IPS DF 19.7 (cell line): ENCODE measurements at places on chromosomes 1 and 21.

GRCh38 chr1:229716704-229717103, 90.7 kb downstream of the URB2 start:
- no peak for DNase-seq

DNA sequence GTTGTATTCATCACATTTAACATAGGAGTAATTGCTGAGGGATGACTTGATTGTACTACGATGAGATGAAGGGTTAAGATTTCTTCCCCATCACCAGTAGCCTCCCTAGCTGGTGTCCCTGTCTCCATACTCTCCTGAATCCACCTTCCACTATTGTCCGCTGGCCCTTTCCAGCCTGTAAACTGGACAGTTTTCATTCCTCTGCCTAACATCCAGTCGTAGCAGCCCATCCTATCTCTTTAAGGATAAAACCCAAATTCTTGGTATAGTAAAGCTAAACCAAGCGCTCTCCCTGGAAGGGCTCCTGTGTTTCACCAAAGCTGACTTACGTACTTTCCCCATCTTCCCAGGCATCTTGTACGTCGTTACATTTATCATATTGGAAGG, 670 bp downstream of the COX20 start:
- DNase-seq, result no peak

GRCh38 chr1:8598783-8599182, 218.7 kb downstream of the RERE start:
- no peak for DNase-seq

- no peak for DNase-seq
These were observed 42.8 kb downstream of the TTC13 start for GRCh38 chr1:230935852-230936251.

DNA sequence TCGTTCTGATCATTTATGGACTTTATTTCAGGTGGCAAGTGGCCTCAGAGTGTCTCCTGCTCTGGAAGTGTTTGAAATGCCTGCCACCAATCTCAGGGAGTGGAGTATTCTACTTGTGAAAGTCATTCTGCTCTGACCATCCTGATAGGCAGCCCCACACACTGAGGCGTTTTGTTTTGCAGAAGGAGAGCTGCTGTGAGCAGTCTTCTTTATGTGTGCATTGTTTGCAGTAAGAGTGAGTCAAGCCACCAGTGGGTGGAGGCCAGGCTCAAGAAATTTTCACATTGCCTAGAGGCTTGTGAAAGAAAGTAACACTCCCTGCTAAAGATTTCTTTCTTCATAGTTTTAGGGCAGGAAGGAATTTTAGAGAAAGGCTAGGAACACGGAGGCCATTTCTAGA, 204.4 kb downstream of the SLC35F3 start:
- DNase-seq, result no peak

DNA sequence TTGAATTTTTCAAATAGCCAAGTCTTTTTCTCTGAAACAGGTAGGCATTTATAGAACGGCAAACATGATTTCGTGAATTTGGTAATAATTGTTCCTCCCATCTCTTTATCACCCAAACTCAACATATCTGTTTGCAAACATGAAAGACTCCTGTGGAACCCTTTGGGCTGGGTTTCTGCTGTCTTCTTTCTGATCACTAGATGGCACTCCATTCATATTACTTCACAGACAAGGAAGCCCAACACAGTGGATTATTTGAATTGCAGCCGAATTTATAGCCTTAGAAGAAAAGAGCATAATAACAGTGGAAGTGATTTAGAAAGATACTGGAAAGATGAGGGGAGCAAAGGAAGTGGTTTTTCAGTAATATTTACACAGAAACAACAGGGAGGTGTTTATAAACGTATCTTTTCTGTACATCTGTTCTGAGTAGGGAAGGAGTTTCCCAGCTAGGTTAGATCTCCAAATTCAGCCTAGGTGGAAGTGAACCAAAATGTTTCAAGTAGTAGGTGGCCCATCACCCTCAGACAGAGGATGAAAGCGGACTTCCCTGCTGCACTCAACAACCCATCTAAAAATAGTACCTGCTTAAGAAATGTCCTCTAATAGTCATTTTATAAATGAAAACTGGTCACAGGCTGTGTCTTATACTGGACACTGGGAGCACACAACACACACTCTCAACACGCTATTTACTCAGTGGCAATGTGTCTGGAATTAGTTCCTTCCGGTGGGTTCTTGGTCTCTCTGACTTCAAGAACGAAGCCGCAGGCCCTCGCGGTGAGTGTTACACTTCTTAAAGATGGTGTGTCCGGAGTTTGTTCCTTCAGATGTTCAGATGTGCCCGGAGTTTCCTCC, 67.6 kb downstream of the MAP3K21 start:
- peak; percentile 20 for DNase-seq

DNA sequence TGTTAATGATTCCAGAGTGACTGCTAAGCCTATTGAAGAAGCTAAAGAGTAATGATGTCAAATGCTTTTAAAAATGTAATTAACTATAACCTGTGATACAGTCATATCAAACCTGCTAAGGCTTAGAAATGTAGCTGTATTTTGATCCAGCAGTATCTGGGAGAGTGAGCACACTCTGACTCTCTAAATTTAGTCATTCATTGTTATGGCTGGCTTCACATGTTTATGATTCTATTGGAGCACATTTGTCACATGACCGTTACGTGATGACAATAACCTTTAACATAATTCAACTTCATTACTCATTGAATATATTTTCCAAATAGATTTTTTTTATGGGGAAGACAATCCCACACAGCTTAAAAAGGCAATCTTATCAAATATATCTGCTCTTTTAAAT, 587.1 kb downstream of the LMO4 start:
- DNase-seq, result no peak
